Right cardiac atrium (tissue), 5 donors: ENCODE measurements at places on chromosomes 6 and 20.

GRCh38 chr6:11994875-11995461 lies 17.1 kb upstream of the HIVEP1 start:
- DNase-seq, result no peak

DNA sequence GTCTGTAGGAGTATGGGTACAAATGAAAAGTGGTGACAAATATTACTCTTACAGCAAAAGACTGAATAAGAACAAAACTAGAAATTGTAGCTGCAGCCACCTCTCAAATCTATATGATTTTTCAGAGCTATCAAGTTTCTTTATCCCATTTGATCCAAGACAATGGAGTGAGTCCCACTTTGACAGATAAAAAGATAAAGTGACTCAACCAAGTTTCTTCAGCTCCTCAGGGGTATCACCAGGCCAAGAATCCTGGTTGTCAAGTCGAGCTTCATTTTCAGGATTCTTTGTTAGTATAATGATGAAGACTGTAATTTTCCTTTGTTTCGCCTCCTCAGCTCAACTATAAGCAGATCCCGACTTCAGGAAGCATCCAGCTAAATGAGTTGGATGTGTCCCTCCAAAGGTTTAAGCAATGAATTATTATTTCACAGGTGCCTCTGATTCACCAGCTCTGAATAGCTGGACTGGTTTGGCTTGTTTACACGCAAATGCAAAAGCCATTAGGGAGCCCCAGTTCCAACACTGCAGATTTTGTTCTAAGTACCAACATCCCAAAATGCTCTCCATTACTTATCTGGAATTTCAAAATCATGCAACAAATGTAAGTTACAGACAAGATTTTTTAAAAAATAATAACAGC lies 238.9 kb downstream of the MAFB start:
- DNase-seq, result no peak

- DNase-seq, result no peak
These were observed 43.9 kb downstream of the SCML4 start for GRCh38 chr6:107780226-107780625.

GRCh38 chr6:113674075-113674474 lies 183.1 kb upstream of the MARCKS start:
- DNase-seq, result no peak

- no peak for DNase-seq
These were observed 41.9 kb upstream of the SRSF6 start for GRCh38 chr20:43415661-43416430.

- DNase-seq, result no peak
These were observed 87.3 kb downstream of the SCML4 start for GRCh38 chr6:107736713-107737396.

GRCh38 chr6:88499845-88500699 lies 333.9 kb upstream of the CNR1 start:
- no peak for DNase-seq

- DNase-seq, result no peak
These were observed 148.1 kb upstream of the NEDD9 start for GRCh38 chr6:11380549-11380948.

GRCh38 chr6:147080225-147080624 lies 124.0 kb upstream of the STXBP5 start:
- no peak for DNase-seq

DNA sequence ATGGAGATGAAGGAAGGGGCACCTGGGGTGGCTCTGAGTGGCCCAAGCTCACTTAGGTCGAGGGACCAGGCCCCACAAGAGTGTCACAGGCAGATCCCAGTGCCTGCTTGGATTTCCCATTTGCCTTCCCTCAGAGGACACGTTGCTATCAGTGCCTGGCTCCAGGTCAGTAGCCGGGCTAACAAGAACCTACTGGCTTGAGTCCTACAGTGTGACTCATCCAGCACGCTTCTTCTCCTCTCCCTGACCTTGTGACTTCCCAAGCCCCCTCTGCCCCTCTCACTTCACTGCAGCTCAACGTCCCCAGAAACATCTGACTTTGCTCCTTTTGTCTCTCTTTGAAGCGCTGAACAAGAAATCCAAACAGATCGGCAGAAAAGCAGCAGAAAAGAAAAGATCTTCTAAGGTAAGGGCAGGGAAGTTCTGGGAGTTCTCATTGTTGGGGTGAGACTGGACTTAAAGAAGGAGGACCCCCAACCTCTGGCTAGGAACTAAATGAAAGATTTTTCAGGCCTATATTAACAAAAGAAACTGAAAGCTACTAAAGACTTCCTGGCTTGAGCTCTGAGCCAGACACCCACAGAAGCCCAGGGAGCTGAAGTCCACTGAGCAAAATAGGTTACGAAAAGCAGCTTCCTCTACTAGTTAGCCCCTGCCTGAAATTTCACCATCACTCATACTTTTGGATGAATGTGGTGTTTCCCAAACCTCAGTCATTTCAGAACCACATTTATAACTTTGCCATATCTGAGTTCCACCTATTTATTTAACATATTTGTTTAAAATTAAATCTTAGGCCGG lies 21.5 kb downstream of the ASIP start:
- DNase-seq, result peak; percentile 71

GRCh38 chr6:65979120-65979519 lies 272.1 kb upstream of the EYS start:
- DNase-seq, result no peak

DNA sequence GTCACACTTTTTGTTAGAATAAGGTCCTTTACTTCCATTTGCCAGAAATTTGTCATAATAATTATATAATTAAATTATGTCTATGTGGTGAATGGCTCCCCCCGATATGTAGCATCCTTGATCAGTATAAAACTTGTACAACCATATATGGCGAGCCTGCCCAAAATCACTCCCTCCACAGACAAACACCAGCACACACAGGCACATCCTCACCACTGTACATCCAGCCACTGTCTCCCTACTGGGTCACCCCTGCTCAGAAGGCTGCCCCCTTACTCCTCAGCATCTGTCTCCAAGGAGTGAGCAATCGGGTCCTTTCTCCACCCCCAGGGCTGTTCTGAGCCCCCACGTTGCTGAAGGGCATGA lies 87.0 kb upstream of the MYL9 start:
- no peak for DNase-seq

- peak; percentile 77 for DNase-seq
These were observed 18.5 kb downstream of the SNRPB start for GRCh38 chr20:2451939-2452732.

DNA sequence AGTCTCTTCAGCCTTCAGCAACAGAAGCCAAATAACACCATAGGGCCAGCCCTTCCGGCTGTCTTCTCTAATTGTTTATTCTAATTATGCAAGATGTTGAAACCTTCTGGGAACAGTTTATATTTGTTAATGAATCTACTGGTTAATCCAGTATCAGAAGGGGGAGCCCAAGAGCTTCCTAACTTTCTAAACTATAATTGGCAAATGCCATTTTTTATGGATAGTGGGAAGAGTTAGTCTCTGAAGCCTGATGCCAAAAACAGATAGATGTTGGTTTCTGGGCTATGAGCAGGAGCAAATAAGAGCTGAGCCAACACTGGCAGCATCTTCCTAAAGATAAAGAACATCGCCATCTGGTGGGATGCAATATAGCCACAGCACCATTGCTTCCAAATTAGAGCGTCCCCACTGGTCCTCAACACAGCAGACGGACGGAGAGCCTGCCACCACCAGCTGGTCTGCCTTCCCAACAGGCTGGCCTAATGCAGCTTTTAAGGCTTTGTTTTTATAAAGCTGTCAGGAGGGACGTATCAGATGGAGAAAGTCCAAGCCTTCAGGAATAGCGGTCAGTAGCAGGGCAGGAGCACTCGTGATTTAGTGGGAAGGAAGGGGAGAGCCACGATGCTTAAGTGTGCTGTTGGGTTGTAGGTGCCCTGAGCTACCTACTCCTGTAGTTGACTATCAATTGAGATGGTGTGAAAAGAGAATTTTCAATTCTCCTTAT lies 118.8 kb downstream of the RALGAPA2 start:
- DNase-seq, result peak; percentile 43

DNA sequence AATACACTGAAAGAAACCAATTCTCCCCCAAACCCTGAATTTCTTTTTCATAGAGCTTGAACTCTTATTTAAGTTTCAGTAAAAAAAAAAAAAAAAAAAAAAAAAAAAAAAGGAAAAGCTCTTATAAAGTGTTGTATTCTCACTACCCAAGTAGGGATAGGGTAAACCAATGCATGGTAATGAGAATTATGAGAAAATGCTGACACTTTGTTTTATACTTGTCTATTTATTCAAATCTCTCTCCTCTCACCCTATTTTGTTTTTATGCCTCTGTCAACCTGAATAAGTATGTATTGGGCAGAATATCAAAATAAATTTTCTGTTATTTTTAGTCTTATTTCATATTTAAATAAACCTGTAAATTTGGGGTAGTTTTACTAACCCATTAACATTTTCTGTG lies 181.9 kb downstream of the GJA1 start:
- no peak for DNase-seq

DNA sequence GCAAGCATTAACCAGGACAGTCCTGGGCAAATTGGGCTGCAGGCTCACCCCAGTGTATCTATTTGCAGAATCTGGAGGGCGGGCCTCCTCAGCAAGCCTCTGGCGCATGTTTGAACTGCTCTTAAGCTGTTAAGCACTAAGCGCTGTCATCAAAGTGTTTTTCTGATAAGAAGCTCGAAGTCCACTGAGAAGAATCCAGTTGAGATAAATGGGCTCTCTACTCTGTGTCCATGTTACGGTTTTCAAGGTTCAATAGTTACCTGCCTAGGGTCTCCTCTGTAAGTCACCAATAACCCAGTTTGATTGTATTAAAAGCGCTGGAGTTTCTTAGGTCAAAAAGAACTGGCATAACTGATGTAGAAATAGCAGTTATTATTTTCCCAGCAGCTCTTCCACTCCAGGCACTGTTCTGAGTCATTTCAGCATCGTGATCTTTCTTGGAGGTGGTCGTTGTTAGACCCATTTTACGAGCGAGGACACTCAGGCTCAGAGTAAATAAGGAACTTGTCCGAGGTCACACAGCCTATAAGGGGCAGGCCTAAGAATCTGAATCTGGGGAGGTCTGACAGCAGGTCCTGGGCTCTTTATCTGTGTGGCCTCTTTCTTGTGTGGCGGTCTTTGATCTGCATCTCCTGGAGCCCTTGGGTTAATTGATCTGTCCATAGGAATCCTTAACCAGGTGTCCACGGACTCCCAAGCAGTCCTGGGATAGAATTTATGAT lies 207.4 kb upstream of the ZNF217 start:
- no peak for DNase-seq

GRCh38 chr6:7562769-7563168 lies 21.3 kb downstream of the DSP start:
- no peak for DNase-seq

- peak; percentile 38 for DNase-seq
These were observed 71.4 kb upstream of the UFL1 start for GRCh38 chr6:96450082-96450769.

DNA sequence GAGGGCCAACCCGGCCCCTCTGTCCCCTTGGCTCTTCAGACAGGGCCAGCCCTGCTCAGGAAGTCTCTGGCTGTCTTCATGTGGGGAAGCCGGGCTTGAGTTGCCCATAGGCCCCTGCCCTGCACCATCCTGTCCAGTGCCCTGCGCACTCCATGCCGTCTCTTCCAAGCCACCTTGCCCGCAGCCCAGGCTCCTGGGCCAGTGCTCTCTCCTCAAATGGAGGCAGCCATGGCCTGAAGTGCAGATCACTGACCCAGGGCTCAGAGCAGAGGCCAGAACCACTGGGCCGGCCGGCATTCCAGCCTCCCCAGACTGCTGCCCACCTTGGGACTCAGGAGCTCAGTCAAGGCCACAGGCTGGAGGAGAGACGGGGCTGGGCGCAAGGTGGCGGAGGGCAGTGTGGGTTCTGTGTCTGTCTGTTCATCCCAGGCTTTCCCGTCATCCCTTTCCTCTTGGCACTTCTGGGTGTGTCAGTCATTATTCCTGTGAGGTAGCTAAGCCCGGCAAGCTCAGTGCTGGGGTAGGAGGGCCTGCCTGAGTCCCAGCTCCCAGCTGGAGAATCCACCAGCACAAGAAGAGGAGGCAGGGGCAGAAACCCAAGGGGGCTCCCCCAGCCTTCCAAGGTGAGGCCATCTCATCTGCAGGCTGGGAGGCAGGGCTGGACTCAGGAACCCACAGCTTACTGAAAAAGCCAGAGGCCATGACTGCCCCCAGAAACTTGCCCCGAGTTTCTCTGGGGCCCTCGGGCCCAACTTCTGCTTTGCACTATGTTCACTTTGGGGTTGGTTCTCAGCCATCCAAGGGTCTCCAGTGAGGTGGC lies 22.4 kb downstream of the SDCBP2 start:
- DNase-seq, result no peak

DNA sequence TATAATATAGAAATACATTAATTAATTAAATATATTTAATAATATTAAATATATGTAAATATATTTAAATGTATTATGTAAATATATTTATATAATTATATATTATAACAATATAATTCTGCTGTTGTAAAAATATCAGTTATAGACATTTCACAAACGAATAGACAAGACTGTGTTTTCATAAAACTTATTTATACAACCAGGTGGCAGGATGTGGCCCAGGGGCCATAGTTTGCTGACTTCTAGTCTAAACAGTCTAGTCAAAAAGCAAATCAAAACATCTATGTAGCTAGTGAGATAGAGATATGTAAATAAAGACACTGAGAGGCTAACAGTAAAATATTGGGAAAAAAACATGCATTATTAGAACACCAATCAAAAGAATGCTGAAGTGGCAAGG lies 136.4 kb downstream of the TBXT start:
- no peak for DNase-seq

DNA sequence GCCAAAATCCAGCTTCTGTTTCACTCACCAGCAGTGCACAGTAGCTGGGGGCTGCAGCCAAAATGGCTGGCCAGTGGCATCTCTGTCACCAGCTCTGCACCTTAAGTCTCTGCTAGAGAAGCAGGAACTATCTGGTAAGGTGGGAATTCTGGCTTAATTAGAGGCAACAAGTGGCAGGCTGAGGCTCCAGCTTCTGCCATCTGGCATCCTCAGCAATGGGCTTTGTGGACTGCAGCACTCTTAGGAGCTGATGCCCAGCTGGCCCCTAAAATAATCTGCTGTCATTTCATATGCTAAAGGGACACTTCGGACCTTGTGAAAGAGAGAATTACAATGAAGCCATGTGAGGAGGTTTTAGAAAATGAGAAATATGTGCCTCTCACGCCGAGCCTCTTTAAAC lies 4.6 kb upstream of the CLDN20 start:
- DNase-seq, result no peak

- DNase-seq, result no peak
These were observed 152.5 kb downstream of the MTHFD1L start for GRCh38 chr6:151018046-151018445.

- no peak for DNase-seq
These were observed 219.5 kb downstream of the HACE1 start for GRCh38 chr6:104640150-104640700.

DNA sequence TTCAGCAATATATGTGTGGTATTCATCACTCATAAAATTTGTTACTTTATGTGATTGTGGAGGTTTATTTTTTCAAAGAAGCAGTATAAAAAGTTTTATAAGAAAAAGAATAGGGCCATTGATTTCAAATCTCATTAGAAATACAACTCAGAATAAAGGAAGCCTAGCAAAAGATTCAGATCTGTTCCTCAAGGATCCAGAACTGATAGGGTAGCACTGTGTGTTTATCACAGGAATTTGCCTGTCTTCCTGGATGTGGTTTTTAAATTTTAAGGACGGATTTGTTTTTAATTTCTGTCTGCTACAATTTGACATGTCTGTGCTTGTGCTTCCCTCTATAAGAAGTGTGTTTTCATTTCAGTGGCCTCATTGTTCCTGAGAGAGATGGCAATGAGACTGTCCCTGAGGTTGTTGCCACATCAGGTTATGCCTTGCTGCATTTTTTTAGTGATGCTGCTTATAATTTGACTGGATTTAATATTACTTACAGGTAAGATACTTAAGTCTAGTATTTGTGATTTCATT lies 74.6 kb downstream of the ATRN start:
- DNase-seq, result no peak

- DNase-seq, result no peak
These were observed 155.2 kb upstream of the VGLL2 start for GRCh38 chr6:117110146-117110545.
